ENCODE measurements at places on chromosomes 2 and 18.

GRCh38 chr2:147844697-147845410 is at the start of gene ACVR2A:
Gene ACVR2A, plus strand, starts transcription at chr2:147845029. Its CDS starts 124 bp downstream, at chr2:147845153.
- no peak for DNase-seq

DNA sequence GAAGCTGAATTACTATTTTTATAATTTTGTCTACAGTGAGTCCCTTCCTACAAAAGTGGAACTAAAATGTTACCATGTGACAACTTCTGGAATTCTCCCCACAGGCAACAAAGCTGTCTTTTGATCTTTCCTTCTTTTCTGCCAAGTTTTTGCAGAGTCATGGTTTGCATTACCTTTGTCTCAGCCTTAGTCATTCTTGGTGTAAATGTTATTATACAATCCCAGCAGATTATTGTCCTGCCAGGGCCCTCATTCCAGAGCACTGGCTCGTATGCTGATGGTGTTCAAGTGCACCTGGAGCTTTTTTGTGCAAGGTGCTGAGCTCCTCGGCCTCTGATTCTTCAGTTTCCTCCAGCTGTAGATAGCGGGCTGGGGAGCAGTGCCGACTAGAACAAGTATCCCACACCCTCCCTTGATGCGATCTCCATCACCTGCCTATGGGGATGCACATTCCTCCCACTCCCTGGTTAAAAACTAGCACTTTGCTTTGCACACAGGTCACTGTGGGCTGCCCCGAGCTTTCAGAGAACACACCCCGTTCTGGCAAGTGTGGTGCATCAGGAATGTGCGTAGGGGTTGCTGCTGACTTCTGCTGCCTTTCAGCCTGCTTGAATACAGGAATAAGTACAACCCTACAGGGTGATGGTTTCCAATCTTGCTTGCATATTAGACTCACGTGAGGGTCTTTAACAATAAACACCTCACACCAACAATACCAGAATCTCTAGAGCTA is 263.6 kb downstream of the RNF144A start:
- DNase-seq = no peak

DNA sequence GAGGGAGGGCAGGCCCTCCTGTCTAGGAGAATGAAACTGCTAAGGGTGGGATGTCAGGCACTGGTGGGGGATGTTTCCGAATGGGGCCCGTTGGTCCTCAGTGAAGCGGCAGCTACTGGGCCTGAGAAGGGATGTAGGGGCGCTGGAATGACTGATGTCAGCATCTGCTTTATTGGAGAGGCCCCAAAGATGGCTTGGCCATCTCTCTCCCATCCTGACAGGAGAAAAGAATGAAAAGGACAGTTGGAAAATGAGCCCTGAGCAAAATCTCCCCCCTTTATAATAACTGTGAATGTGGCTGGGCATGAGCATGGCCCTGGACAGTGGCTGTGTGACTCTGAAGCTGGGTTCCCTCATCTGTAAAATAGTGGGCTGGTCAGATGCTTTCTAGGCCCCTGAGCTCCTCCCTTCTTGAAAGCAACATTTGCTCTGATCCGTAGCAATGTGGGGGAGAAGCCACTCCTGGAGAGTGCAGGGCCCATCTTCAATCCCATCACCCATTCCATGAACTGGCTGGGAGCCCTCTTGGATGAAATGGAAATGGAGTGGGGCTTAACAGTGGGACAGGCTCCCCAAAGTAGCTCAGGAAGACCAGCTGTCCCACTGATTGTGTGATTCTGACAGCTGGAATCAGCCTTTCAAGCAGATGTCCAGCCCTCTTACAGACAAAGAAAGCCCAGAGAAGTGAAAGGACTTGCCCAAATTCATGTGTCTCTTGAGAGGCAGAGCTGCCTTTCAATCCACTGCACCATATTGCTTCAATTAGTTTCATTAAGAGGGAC is 232.7 kb upstream of the SMAD2 start:
- DNase-seq = no peak

- DNase-seq = no peak
Observed at GRCh38 chr2:96596596-96596995, 41.5 kb downstream of the KANSL3 start.

DNA sequence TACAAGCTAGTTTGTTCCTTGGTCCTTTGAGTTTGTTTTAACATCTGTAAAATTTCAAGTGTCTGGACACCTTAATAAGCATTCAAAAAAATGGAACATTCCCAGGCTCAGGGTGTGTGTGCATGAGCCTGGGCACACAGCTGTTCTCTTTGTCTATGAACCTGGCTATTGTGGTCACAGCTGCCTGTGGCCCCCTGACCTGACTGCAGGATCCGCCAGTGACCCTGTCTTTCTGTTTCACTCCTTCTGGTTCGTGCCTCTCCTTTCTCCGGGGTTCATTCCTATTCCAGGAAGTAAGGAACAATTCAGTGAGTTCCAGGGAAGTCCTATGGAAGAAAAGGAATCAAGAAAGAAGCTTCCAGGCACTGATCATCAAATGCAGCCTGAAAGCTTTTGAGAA is 35.6 kb downstream of the VWA3B start:
- no peak for DNase-seq

DNA sequence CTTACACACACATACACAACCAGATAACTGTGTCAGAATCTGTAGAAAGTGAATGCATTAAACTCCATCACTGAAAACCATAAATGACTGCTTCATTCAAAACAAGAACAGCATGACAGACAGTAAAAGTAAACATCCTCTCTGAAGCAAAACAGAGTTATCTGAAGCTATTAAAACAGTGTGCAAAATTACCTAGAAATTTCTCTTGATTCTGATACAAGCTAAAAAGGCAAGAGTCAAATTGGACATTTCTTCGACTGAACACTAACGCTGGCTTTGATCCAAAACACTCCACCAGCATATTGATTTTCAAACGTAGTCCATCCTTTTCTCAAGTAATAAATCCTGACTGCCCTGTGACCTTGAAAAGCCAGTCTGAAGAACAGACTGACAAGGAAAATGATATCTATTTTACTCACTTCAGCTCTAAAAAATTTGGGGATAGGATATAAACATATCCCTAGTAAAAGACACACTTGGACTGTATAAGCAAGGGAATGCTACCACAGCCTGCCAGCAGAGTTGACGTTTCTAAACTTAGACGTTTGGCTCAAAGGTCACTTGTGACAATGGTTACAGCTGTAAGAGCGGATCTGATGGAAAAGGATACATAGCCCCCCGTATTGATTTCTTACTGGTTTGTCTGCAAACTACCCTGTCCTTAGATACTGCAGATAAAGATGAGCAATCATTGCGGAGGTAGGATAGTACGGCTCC is 128.9 kb upstream of the ITGB6 start:
- DNase-seq = no peak

- DNase-seq = no peak
Observed at GRCh38 chr2:42456126-42456839, 37.5 kb downstream of the KCNG3 start.

Data from esophagus muscularis mucosa (tissue), 4 donors.